Activated naive CD8-positive, alpha-beta T cell treated with anti-CD3 and anti-CD28 coated beads, Interleukin-2, amount 50 U/mL, for 24 hours (primary cell): ENCODE measurements at places on chromosomes 7 and 10.

- DNase-seq = no peak
These were observed 620 bp downstream of the ZRANB1 start for GRCh38 chr10:124942317-124943169.

- no peak for DNase-seq
These were observed 22.2 kb downstream of the TMEM209 start for GRCh38 chr7:130182990-130183389.

DNA sequence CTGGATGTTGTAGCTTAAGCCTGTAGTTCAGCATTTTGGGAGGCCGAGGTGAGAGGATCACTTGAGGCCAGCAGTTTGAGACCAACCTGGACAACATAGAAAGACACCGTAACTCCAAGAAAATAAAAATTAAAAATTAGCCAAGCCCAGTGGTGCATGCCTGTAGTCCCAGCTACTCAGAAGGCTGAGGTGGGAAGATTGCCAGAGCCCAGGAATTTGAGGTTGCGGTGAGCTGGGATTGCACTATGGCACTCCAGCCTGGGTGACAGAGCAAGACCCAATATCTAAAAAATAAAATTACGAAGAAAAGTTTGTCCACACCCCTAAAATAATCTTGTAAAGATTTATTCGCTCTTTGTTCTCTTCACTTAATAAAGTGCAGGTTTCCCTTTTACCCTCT, 951.0 kb downstream of the TYW1 start:
- no peak for DNase-seq

- no peak for DNase-seq
These were observed 17.7 kb downstream of the SOSTDC1 start for GRCh38 chr7:16447876-16448275.
